ENCODE measurements at places on chromosomes 4 and X.

GRCh38 chr4:139299536-139299935 is 1.8 kb upstream of the NAA15 start:
- DNase-seq = no peak

DNA sequence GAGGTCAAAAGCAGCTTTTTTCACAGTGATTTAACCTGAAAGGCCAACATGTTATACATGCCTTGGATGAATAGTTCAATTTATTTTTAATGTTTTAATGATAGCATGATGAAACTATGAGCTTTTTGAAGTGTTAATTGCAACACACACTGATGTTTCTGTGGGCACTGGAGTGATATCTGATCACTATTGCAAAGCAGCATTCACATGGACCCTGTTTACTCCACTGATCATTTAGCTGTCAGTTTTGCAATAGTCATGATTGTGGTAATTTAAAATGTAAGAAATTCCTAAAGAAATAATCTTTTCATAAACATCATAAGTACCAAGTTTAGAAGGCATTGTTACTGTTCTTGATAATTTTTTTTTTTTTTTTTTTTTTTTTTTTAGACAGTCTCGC is 74.1 kb downstream of the ARSJ start:
- DNase-seq = no peak

GRCh38 chrX:83508006-83508405 is at the start of gene POU3F4:
TSS of gene POU3F4 (plus strand) at chrX:83508290. CDS start at chrX:83508325, 35 bp downstream.
- DNase-seq = no peak

DNA sequence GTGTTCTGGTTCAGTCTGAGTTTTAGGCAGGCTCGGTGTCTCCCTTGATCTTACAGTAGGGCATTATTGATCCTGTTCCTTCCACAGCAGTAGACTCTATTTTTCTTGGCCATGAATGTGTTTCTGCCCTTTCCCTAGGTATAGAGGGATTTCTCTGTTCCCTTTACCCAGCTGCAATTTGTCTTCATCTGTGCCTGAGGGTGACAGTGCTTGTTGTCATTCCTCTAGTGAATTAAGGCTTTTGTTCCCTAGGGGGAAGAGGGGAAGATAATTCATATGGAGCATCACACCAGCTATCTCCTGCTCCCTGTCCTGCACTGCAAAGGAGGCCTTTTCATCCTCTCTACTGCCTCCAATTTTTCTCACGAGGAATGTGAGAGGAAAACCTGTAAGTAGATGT is 39.7 kb upstream of the CXorf51A start:
- DNase-seq = no peak

- no peak for DNase-seq
Observed at GRCh38 chr4:106986486-106986885, 49.6 kb downstream of the DKK2 start.

- DNase-seq = no peak
Observed at GRCh38 chrX:54920610-54921426, at the start of gene TRO. TSS of gene TRO (plus strand) at chrX:54920824. CDS start at chrX:54922247, 1,423 bp downstream.

DNA sequence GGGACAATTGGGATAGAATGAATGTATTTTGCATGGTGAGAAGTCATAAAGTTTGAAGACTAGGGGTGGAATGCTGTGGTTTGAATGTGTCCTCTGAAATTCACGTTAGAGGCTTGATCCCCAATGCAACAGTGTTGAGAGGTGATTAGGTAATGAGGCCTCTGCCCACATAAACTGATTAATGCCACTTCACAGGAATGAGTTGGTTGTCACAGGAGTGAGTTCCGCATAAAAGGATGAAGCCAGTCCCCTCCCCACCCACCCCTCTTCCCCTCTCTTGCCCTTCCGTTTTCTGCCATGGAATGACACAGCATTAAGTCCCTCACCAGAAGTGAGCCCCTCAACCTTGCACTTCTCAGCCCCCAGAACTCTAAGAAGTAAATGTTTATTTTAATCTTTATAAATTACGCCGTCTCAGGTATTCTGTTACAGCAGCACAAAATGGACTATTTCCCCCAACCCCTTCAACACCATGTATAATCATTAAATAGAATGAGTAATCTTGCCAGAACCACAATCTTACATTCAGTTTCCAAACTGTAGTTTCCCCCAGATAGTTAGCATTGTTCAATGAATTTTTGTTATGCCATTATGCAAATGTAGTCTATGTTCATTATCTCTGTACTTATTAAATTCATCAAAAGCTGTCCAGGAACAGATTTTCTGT is 5.5 kb upstream of the MMAA start:
- no peak for DNase-seq

GRCh38 chr4:123363729-123364128 is 32.9 kb upstream of the SPRY1 start:
- DNase-seq = no peak

- DNase-seq = no peak
Observed at GRCh38 chr4:11138964-11139363, 289.7 kb downstream of the HS3ST1 start.

- no peak for DNase-seq
Observed at GRCh38 chrX:149641835-149642234, 10.2 kb upstream of the TMEM185A start.

DNA sequence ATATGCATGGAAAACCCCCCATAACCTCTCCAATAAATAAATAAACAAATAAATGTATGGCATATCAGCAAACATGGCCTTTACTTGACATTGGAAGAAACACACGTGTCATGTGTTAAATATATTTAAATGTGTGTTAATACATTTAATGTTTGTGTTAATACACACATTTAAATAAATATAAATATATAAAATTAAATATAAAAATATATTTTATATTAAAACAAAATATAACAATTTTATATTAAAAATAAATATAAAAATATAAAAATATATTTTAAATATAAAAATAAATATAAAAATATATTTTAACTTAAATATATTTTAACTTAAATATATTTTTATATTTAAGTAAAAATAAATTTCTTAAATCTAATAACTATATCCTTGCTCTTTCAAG is 187.6 kb upstream of the CXXC4 start:
- no peak for DNase-seq

DNA sequence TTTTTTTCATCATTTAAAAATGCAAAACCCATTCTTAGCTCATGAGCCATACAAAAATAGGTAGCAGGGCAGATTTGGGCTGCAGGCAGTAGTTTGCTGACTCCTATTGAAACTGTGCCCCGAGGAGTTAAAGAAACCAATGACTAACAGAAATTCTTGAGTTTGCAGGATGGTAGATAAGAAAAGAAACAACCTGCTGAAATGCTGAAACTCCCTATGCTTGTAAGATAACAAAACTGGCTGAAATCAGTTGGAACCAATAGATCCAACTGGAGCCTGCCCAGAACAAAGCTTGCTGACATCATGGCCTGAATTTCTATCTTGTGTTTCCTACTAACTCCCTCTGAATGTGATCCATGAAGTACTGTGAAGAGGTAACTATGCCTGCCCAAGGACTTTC is 68.6 kb downstream of the ANOS1 start:
- no peak for DNase-seq

DNA sequence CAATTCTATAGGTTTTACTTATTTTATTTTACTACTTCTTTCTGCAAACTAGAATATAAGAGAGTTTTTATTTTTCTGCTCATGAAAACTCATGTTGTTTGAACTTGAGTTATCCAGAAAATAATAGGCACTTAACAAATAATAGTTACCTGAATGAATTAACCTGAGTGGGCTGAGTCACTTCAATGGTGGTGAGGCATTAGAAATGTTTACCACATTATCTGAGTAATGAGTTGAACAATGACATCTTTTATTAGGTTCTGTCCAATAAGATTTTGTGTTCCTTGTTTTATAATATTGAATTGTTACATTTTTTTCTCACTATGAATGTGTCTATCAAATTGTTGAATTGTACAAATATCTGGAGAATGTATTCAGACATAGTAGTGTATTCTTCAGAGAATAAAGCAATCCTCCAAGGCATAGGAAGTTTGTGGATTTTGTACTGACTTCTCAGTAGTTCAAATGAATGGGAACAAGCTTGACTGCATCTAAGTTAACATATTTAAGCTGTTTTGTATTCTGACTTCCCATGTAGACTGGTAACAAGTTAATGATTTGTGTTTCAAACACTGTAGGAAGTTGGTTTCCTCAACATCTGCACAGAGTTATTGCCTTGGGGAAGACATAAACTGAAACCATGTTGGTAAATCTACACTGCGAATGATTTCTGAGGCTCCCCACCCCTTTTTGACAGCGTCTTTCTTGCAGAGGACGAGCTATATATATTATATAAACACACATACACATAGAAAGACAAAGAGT is 1808.9 kb upstream of the TENM3 start:
- no peak for DNase-seq

- no peak for DNase-seq
Observed at GRCh38 chr4:55038176-55038890, 87.1 kb downstream of the KDR start.

GRCh38 chr4:17780501-17781299 is 721 bp downstream of the FAM184B start:
- no peak for DNase-seq

- DNase-seq = peak; percentile 2
Observed at GRCh38 chrX:44012484-44013096, 39.4 kb upstream of the NDP start.

- DNase-seq = no peak
Observed at GRCh38 chrX:149908308-149908707, 21.1 kb upstream of the HSFX4 start.

DNA sequence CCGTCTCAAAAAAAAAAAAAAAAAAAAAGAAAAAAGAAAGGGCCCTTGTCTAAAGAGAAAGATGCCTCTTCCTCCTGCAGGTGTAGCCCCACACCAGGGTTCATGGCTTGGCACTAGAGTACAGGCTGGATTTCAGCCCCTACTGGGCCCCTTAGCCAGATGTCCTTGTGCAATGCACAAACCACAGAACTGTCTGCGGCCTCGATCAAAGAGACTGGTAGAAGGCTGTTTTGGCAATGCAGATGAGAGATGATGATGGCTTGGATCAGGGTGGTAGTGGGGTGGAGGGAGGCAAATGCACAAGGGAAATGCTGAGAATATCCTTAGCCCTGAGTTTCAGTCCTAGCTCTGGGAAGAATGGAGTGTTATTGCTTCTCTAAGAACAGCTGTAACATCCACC is 26.5 kb upstream of the TSR2 start:
- no peak for DNase-seq

GRCh38 chrX:122219735-122220134 is 964.3 kb upstream of the GRIA3 start:
- no peak for DNase-seq

DNA sequence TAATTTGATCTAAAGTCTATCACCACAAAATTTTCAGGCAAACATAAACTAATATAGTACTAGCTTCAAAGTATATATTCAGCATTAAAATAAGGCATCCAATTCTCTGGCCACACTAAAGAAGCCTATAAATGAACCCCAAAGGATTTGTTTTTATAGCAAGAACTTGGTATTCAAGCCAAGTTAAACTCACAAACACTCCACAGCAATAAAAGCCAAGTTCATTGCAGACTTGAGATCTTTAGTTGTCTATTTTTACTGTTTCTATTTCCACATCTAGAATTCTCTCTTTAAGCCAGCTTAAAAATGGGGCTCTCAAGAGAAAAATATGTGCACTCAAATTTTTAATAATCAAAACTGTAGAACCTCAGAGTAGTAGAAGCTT is 51.1 kb downstream of the WDFY3 start:
- DNase-seq = no peak

- no peak for DNase-seq
Observed at GRCh38 chr4:110898290-110898689, 275.4 kb upstream of the PITX2 start.

Data from activated CD8-positive, alpha-beta memory T cell treated with anti-CD3 and anti-CD28 coated beads for 1 hour (primary cell).